Tibial nerve (tissue), 4 donors: ENCODE measurements at places on chromosomes 3 and 15. TPM values are rescaled to one million over a fixed set of nuclear protein-coding genes. Genes with fewer than 3 reads are reported as not detected.

DNA sequence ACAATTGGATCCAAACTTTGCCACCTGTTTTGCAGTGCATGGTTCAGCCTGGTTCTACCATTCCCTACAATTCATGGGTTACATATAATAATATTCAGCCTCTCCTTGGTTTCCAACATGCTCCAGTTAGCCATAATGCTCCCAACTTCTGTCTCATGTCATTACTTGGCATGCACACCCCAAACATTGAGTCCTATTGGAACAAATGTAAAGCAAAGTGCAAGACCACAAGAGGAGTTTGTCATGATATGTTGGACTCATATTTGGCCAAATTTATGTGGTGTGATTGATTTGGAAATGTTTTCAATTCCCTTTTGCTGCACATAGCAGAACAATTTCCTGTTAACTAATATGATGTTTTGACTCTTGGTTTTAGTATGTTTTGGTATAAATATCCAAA, 50.2 kb downstream of the KCNAB1 start:
- H3K27me3 ChIP-seq = no peaks in the 10 kb centered on the region
- H3K27ac ChIP-seq = no peak overlapping the region
- no peak overlapping the region for H3K4me3 ChIP-seq
- no peaks in the 10 kb centered on the region for H3K4me1 ChIP-seq
- DNase-seq = no peak

- DNase-seq = no peak
- H3K4me3 ChIP-seq = no peak overlapping the region
- no peaks in the 10 kb centered on the region for H3K27me3 ChIP-seq
- H3K4me1 ChIP-seq = peaks cover 3% of the 10 kb centered on the region
These were observed 78.5 kb upstream of the SMAD3 start for GRCh38 chr15:66986951-66987350.

DNA sequence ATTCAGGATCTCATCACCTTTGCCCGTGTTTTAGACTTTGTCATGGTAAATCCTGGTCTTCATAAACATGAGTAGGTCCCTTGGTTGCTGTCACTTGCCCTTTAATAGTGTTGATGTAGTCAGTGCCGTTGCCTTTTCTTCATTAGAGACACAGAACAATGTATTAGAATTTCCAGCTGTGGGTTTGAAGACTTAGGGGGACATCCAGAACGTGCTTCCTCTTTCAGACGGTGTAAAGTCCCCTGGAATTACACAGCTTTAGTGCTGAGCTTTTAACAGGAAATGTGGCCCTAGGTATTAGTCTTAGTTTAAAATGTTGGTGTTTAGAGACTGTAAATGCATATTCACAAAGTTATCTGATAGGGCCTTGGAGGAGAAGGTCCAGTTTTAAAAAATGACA, 8.8 kb upstream of the LRCH3 start:
- H3K27ac ChIP-seq = no peak overlapping the region
- no peak overlapping the region for H3K4me3 ChIP-seq
- peaks cover 21% of the 10 kb centered on the region for H3K36me3 ChIP-seq
- no peak for DNase-seq
- no peaks in the 10 kb centered on the region for H3K27me3 ChIP-seq

DNA sequence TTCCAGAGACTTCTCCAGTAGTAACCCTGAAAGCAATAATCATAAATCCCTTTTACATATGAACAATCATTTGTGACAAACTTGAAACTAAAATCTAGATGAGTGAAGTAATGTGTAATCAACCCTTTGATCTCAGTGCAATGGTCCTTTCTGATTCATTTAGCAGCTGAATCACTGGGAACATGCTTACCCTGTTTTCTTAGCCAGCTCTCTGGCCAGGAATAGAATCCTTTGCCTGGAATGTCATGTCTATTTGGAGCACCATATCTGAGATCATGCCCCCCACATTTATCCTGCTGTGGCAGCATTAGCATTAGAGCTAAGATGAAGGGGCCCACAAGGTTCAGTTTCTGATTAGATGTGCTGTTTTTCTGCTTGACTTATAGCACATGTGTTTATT, 309.8 kb downstream of the OXSM start:
- no peaks in the 10 kb centered on the region for H3K27me3 ChIP-seq
- H3K4me1 ChIP-seq = no peaks in the 10 kb centered on the region
- no peak overlapping the region for H3K27ac ChIP-seq
- H3K4me3 ChIP-seq = no peak overlapping the region
- H3K36me3 ChIP-seq = no peaks in the 10 kb centered on the region

ACSBG1 gene
- total RNA-seq = not detected

DNA sequence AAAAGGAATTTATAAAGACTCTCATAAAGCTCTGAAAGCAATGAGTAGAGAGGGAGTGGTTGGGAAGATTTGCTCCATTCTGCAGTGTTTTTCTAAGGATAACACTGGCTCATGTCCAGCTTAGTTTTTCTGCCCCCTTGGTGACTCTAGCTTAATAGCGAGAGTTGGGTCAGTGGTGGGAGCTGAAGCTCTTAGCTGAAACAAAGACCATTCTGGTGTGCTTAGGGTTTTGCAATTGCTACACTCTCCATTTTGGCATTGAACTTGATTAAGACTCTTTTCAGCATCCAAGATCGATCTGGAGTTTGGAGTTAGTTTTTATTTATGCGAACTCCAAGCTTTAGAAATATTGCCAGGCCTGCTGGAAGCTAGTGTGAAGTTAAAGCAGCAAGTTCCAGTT, 98.0 kb downstream of the ATG7 start:
- DNase-seq = no peak
- peaks cover 41% of the 10 kb centered on the region for H3K4me1 ChIP-seq
- no peaks in the 10 kb centered on the region for H3K36me3 ChIP-seq
- H3K27ac ChIP-seq = peak overlapping the region; percentile 97
- no peak overlapping the region for H3K4me3 ChIP-seq

DNA sequence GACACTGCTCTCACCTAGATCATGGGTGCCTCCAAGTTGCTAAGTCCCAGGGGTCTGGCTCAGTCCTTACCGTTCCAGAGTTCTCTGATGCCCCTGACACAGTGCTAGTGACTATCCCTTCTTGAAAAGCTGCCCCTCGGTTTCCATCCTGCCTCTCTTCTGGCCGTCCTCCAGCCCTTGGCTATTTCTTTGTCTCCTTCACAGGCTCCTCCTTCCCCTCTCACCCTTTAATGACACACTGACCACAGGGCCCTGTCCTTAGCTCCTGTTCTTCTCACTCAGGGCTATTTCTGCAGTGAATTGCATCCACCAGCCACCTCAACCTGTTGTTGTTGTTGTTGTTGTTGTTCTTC, 31.1 kb downstream of the SLC28A1 start:
- DNase-seq = no peak
- no peaks in the 10 kb centered on the region for H3K36me3 ChIP-seq
- H3K27me3 ChIP-seq = no peaks in the 10 kb centered on the region
- H3K27ac ChIP-seq = no peak overlapping the region
- H3K4me3 ChIP-seq = no peak overlapping the region
- peaks cover 25% of the 10 kb centered on the region for H3K4me1 ChIP-seq

DNA sequence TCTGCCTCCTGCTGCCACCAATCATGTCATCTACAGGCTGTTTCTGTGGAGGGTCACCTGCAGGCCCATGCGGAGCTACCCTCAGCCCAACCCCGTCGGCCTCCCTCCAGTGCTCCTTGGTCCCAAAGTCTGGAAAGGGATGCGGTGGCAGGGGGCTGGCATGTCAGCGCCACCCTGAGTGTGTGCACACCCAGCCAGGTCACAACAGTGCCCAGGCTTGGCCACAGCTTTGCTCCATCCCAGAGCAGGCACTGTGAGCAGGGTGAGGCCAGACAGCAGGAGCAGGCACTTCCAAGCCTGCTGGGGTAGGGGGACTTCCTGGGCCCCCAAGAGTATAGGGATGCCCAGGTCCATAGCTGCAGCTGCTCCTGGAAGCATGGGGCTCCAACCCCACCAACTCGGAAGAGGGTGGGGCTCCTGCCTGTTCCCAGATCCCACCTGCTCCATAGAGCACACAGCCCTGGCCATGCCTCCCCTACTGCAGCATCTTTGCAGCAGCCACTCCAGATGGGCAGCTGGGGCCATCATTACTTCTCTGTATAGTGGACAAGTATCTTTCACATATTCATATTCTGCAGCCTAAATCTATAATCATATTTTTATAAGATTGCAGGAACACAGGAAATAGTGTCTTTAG, 109.3 kb downstream of the CBLB start:
- H3K4me1 ChIP-seq = peaks cover 8% of the 10 kb centered on the region
- H3K27me3 ChIP-seq = no peaks in the 10 kb centered on the region
- DNase-seq = no peak
- H3K4me3 ChIP-seq = no peak overlapping the region

DNA sequence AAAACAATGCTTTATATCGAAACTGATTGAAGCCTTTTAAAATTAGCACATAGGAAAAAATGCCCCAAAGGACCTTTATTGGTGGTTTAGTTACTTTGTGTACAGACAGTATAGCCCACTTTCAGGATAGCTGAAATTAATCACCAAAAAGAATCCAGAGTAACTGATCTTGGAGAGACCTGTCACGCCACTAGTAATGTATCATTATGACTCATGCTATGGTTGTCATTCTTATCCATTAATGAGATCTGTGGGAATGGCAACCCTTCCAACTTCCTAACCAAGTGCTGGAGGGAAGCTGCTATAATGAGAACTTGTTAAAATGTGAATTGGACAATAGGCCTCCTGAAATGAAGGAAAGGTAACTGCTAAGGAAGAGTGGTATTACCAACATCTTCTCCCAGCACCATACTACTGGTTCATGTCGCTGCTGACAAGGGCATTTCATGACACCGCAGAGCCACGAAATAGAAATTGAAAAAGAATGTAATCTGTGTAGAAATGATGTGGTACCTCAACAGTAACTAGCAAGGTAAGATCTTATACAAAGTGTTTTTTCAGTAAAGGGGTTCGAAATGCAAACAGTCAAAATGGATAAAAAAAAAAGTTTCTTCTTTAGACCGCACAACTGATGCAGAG, 7.1 kb upstream of the EMC4 start:
- H3K27me3 ChIP-seq = no peaks in the 10 kb centered on the region
- H3K4me1 ChIP-seq = no peaks in the 10 kb centered on the region
- H3K27ac ChIP-seq = no peak overlapping the region
- no peak for DNase-seq
- H3K4me3 ChIP-seq = no peak overlapping the region
- H3K36me3 ChIP-seq = no peaks in the 10 kb centered on the region

DNA sequence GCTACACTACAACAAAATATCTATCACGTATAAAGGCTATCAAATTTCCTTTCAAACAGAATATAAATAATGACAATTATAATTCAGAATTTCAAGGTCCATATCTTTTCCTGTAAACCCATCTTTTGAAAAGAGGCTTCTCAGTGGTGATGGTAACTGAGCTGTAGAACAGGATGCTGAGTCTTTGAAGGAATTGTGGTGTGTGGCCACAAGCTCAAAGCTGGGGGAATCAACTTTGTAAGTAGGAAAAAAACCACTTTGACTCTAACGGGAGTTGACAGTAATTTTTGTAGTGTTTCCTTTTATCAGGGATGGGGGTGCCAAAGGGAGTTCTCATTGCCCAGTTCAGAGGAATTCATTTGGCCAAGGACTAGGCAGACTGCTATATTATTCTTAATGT, 13.3 kb upstream of the ZCWPW2 start:
- no peaks in the 10 kb centered on the region for H3K36me3 ChIP-seq
- no peak for DNase-seq
- H3K27me3 ChIP-seq = no peaks in the 10 kb centered on the region
- no peaks in the 10 kb centered on the region for H3K4me1 ChIP-seq
- no peak overlapping the region for H3K27ac ChIP-seq

- no peaks in the 10 kb centered on the region for H3K4me1 ChIP-seq
- H3K27me3 ChIP-seq = no peaks in the 10 kb centered on the region
- H3K36me3 ChIP-seq = no peaks in the 10 kb centered on the region
These were observed 43.7 kb downstream of the ZBTB11 start for GRCh38 chr3:101633186-101633585.

TIPARP gene
- 67.6 TPM for total RNA-seq

- DNase-seq = no peak
- H3K36me3 ChIP-seq = no peaks in the 10 kb centered on the region
- no peak overlapping the region for H3K27ac ChIP-seq
- no peaks in the 10 kb centered on the region for H3K27me3 ChIP-seq
- no peaks in the 10 kb centered on the region for H3K4me1 ChIP-seq
These were observed 23.1 kb downstream of the BHLHE40 start for GRCh38 chr3:5002174-5002870.

GRCh38 chr3:142912402-142913172, 23.7 kb upstream of the PCOLCE2 start:
- DNase-seq = no peak
- H3K4me1 ChIP-seq = no peaks in the 10 kb centered on the region
- H3K36me3 ChIP-seq = no peaks in the 10 kb centered on the region
- no peaks in the 10 kb centered on the region for H3K27me3 ChIP-seq
- H3K4me3 ChIP-seq = no peak overlapping the region

DNA sequence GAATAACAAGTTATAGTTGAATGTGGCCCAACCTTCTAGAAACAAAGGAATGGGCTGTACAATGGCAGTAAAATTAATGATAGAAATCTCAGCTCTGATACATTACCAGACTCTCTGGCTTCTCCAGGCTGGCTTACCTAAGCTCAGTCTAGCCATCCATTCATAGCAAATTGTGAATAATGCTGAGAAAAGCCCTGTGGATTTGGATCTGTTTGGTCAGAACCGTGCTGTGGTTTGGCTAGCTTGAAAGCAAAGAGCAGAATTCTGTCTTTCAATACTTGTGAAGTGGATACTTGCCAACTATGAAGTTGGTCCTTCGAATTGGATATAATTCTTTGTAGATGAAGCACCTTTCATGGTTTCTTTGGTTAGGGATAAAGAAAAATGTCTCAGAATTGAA, 199.1 kb downstream of the EPHA3 start:
- H3K4me3 ChIP-seq = no peak overlapping the region
- no peaks in the 10 kb centered on the region for H3K27me3 ChIP-seq
- no peaks in the 10 kb centered on the region for H3K36me3 ChIP-seq
- H3K27ac ChIP-seq = no peak overlapping the region
- H3K4me1 ChIP-seq = no peaks in the 10 kb centered on the region
- DNase-seq = no peak

- no peak overlapping the region for H3K27ac ChIP-seq
- DNase-seq = no peak
- no peaks in the 10 kb centered on the region for H3K4me1 ChIP-seq
- no peaks in the 10 kb centered on the region for H3K27me3 ChIP-seq
- no peaks in the 10 kb centered on the region for H3K36me3 ChIP-seq
These were observed 171.9 kb downstream of the SYNPR start for GRCh38 chr3:63450023-63450422.

DNA sequence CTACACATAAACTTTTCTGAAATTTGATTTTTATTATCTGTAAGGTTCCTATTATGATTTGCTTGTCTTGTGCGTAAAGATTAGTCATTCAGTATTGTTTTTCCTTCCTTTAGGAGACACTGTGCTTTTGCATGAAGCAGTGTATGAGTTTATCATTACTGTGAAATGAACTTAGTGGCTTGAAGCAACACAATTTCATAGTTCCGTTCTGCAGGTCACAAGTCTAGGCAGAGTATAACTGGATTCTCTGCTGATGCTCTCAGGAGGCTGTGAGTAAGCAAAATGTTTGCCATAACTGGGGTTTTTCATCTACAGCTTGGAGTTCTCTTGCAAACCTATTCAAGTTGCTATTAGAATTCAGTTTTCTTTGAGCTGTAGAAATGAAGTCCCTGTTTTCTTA, 1136.1 kb downstream of the OTOL1 start:
- no peaks in the 10 kb centered on the region for H3K4me1 ChIP-seq
- H3K27ac ChIP-seq = no peak overlapping the region
- DNase-seq = no peak
- H3K36me3 ChIP-seq = no peaks in the 10 kb centered on the region

STX19 gene
- total RNA-seq = not detected

ADGRG7 gene
- not detected for total RNA-seq
